ENCODE measurements at places on chromosomes 7 and 10. TPM values are rescaled to one million over a fixed set of nuclear protein-coding genes. Genes with fewer than 3 reads are reported as not detected.

DNA sequence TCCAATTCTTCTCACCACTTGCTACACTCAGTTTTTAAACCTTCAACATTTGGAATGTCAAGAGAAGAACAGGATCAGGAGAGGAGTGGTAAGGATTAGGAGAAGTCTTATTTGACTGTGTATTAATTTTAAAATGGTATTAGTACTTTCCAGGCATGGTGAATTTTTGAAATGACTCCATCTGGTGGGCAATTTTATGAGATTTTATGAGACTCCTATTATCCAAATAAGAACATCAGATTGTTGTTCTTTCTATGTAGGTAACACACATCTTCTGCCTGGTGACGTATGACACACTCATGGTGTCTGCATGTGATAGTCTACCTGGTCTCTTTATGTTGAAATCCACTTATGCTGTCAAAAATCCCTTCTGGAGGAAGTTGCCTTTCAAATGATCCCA, 51.0 kb downstream of the SLC13A1 start:
- H3K27me3 ChIP-seq: no peaks in the 10 kb centered on the region
- no peak overlapping the region for H3K4me3 ChIP-seq
- no peak overlapping the region for H3K27ac ChIP-seq
- H3K36me3 ChIP-seq: no peaks in the 10 kb centered on the region
- no peak for DNase-seq

DNA sequence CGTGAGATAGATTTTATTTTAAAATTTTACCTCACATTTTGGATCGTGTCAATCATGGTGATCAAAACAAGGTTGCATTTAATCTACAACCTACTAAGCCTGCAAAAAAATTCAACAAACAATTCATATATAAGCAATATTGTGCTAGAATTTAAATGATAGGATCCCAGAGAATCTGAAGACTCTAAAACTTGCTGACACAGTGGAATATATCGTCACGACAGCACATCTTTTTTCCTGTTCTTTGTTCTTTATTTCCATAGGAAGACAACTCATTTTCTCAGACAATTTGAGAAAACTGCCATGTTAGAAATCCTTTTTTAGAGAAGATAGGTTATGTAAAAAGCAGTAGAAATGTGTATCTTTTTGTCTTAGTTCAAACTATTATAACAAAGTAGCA, 820.2 kb upstream of the CELF2 start:
- H3K4me1 ChIP-seq: no peaks in the 10 kb centered on the region
- no peak overlapping the region for H3K27ac ChIP-seq
- H3K4me3 ChIP-seq: no peak overlapping the region
- H3K36me3 ChIP-seq: no peaks in the 10 kb centered on the region

DNA sequence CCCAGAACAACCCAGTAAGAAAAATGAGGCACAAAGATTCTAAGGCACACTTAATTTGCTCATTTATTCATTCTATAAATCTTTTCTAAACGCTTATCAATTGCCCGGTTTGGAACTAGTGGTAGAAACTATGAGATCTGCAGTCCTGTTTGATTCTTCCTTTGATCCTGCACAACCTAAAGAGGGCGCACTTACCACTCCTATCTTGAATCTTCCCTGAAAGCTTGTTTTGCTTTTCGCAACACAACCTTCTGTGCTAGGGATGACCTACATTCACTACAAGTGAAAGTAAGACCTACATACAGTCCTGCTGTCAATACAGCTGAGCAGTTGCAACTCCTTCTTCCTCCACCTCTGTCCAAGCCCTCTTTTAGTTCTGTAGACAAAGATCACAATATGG, 12.6 kb upstream of the ARL4A start:
- H3K4me3 ChIP-seq: no peak overlapping the region
- no peak overlapping the region for H3K27ac ChIP-seq
- no peaks in the 10 kb centered on the region for H3K36me3 ChIP-seq
- no peaks in the 10 kb centered on the region for H3K4me1 ChIP-seq
- no peaks in the 10 kb centered on the region for H3K27me3 ChIP-seq

The CTAGE4 gene
- 1.4 TPM for total RNA-seq

The GIMAP5 gene
- not detected for total RNA-seq
